Activated T-cell treated with anti-CD3 and anti-CD28 coated beads for 1 hour (primary cell): ENCODE measurements at places on chromosomes 12 and 14.

DNA sequence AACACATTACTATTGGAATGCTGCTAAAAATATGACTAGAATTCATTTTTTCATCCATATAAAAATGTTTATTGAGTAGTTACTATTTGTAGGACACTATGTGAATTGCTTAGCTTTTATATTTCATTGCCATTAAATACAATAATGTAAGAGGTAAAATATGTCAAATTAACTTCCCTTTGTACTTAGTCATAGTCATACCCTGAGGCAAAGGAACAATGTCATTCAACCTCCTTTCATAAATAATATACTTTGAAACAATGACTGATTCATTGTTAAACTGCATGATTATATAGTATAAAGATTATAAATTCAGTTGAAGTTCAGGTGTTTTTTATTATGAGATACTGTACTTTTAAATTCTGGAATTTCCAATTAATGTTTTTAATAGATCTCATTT lies 105.2 kb downstream of the GARIN6 start:
- no peak for DNase-seq

DNA sequence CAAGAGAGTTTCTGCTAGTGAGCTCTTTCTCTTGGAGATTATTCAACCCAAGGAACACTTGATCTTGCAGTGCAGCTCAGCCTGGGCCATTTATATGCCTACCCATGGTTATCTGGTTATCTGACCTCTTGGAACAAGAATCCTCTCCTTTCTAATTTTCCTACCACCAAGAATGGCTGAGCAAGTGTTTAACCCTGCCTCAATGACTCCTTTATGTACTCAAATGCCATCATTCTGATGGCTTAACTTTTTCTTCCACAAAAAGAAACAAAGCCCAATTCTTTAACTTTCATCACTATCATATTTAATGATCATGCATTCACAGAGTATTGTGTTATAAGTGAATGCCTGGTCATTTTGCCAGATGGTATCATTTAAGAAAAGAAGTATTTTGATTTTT lies 67.8 kb downstream of the TMEM117 start:
- DNase-seq, result no peak

DNA sequence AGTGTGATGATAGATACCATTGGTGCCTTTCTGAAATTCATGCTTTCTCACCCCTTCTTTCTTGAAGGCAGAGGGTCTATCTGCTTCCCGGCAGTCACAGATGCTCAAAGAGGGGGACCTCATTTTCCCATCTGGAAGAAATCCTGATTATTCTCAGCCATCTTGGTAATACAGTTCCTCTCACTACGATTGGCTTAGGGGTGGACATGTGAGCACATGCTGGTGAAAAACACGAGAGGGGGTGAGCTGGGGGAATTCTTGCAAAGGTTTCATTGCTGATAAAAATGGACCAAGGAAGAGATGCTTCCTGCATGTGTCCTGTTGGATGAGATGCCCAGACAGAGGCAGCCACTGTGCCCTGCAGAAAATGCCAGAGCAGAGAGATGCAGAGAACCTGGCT lies 13.8 kb upstream of the SCARB1 start:
- DNase-seq, result no peak

- DNase-seq, result no peak
These were observed 56.1 kb downstream of the RERG start for GRCh38 chr12:15165012-15165659.

- DNase-seq, result no peak
These were observed 10.5 kb downstream of the E2F7 start for GRCh38 chr12:77054851-77055250.

DNA sequence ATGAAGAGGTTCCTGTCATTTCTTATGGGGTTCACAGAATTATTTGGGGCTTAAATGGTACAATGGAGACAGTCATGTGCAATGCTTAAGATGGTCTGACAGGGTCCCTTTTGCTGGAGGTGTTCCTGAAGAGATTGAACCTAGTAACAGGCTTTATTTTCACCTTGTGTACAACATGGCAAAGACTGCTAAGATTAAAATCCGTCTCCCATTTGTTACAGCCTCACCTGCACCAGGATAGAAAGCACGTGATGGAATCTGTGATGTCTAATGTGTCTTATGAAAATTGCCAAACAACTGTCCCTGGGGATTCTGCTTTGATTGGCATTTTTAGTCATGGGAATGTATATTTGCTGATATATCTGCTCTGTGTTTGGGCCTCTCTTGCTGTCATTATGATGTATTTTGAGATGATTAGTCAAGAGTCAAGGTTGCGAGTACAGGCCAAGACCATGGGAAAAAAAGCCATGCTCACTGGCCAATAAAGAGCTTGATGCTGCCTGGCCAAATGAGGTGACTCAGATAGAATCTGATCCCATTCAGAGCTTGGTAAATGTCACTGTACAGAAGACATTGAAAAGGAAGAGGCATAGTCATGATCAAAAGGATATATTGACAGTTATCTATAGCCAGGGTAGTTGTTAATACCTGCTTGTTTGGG lies 96.1 kb downstream of the FLRT2 start:
- no peak for DNase-seq

DNA sequence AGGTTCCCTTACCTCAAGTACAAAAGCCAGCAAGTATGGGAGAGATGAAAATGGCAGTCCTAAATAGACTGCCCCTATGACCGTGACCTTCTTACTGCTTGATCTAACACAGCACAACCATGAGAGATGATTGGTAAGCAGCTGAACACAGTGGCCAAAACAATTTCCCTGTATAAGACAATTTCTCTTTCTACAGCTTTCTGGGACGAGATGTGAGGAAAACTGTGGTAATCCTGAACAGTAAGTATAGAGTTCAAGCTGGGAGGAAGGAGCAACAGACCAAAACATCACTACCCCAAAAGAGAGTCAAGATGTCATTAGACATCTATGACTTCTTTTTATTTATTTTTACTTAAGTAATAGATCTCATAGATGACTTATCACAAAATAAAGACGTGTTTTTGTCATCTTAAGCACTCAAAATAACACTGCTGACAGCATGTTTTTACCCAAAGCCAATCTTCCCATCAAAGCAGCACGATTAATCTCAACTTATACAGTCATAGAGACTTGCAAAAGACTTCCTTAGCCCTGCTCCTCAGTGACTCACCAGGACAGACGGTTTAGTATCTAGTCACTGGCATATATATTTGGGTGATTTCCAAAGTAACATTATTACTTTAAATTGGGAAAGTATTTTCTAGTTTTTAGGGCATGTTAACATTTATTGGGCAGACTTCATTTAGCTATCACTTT lies 3.7 kb downstream of the TMEM52B start:
- DNase-seq, result no peak

- no peak for DNase-seq
These were observed 20.7 kb upstream of the TEX22 start for GRCh38 chr14:105377555-105378182.

DNA sequence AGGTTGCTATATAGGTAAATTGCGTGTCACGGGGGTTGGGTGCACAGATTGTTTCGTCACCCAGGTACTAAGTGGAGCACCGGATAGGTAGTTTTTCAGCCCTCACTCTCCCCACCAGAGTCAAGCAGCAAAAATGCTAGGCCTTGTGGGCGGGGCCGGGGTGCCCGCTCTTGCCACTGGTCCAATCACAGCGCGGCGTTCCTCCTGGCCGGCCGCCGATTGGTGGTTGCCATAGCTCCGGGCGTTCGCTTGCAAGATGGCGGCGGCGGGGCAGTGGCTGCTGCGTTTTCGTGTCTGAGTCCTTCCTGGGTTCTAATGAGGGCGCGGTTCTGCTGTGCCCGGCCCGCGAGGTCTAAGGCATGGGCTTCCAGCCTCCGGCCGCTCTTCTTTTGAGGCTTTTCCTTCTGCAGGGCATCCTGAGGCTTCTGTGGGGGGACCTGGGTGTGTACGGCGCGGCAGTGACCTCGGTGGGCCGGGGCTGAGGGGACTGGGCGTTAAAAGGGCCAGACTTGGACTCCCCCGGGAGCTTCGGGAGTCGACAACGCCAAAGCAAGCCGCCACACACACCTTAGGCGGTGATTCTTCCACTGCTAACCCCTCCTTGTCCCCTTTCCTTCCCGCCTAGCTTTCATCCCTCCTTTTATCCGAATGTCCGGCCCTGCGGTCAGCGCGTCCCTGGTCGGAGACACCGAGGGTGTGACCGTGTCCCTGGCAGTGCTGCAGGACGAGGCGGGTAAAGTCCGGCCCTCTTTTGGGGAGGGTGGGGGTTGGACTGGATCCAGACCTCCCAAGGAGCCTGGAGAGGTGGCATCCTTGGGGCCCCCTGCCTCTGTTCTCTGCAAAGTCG lies at the start of gene TCTN2:
Gene TCTN2 (plus strand): TSS at position 232 of the 847 bp plus-strand sequence. CDS start 128 bp downstream, at position 360.
- peak; percentile 93 for DNase-seq

- no peak for DNase-seq
These were observed 3.5 kb downstream of the ZBTB25 start for GRCh38 chr14:64500088-64500487.

GRCh38 chr12:57475271-57476161 lies 4.2 kb downstream of the ARHGAP9 start:
- no peak for DNase-seq

DNA sequence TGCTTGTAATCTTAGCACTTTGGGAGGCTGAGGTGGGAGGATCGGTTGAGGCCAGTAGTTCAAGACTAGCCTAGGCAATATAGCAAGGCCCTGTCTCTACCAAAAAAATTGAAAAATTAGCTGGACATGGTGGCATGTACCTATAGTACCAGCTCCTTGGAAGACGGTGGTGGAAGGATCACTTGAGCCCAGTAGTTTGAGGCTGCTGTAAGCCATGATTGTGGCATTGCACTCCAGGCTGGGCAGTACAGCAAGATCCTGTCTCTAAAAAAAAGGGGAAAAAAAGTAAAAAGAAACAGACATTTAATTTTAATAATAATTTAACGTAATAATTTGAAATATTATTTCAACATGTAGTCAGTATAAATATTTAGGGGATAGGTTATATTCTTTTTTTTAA lies 16.1 kb downstream of the MON2 start:
- DNase-seq, result no peak
